H1 (cell line): ENCODE measurements at places on chromosomes 7 and 10. TPM values are rescaled to one million over a fixed set of nuclear protein-coding genes. Genes with fewer than 3 reads are reported as not detected.

DNA sequence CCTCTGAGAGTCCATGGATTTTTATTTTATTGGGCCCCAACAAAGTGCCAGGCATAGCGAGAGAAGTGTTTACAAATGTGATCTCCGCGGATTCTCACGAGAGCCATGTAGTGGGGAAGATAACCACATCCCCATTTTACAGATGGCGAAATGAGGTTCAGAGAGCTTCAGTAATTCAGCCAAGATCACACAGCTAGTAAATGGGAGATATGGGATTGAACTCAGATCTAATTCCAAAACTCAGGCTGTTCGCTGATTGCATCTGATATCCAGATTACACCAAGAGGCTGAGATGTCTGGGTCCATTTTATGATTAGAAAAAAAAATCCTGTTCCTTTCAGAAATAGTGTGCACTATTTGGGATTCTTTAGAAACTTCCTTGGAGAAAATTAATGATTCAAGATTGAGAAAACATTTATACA is 1.3 kb downstream of the FAS start:
- DNase-seq = no peak

DNA sequence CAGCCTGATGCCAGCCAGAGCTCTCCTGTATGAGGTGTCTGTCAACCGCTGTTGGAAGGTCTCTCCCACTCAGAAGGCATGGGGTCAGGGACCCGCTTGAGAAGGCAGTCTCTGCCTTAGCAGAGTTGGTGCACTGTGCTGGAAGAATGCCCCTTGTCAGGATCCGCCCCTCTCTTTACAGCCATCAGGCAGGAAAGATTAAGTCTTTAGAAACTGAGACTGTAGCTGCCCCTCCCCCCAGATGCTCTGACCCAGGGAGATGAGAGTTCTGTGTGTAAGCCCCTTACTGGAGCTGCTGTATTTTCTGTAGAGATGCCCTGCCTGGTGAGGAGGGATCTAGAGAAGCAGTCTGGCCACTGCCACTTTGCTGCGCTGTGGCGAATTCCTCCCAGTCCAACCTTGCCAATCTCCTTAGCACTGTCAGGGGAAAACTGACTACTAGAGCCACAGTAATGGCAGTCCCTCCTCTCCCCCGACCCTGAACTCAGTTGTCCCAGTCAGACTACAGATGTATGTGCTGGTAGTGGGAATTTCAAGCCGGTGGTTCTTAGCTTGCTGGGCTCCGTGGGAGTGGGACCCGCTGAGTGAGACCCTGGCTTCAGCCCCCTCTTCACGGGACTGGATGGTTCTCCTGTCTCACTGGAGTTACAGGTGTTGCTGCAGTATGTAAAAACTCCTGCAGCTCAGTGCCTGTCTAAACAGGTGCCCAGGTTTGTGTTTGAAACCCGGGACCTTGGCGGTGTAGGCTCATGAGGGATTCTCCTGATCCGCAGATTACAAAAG is 285.5 kb upstream of the ZWINT start:
- no peak for DNase-seq

DNA sequence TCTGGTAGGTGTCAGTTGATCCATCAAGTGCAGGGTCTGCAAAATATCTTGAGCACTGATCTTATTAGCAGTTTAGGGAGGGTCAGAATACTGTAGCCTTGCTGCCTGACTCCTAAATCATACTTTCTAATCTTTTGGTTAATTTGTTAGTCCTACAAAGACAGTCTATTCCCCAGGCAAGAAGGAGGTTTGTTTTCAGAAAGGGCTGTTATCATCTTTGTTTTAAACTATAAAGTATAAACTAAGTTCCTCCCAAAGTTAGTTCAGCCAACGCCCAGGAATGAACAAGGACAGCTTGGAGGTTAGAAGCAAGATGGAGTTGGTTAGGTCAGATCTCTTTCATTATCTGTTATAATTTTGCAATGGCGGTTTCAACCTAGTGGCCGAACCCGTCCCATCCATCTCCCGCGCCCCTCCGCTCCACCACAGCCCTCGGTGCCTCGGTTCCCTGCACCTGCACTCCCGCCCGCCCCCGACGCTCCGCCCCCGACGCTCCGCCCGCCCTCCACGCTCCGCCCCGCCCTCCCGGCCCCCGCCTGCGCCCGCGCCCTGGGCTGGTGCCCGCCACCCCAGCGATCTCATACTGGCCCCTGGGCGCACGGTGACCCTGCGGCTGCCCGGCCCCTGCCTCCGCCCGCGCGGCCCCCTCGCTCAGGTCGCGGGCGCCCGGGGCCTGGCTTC is at the start of gene ADCK2:
TSS of gene ADCK2 (plus strand) at position 564 of the 681 bp plus-strand sequence. CDS start 386 bp downstream, outside the sequence.
- DNase-seq = no peak

OR9A2 gene
- total RNA-seq = not detected in 2 replicates

CALHM2 gene
- 1.2 and 1.9 TPM in 2 replicates for total RNA-seq

THNSL1 gene
- total RNA-seq = 3.1 and 3.6 TPM in 2 replicates

LOXL4 gene
- total RNA-seq = 0.13 and 0.42 TPM in 2 replicates

GOLGA7B gene
- total RNA-seq = 0.04 TPM in 1 of 2 replicates, not detected in the other

DNA sequence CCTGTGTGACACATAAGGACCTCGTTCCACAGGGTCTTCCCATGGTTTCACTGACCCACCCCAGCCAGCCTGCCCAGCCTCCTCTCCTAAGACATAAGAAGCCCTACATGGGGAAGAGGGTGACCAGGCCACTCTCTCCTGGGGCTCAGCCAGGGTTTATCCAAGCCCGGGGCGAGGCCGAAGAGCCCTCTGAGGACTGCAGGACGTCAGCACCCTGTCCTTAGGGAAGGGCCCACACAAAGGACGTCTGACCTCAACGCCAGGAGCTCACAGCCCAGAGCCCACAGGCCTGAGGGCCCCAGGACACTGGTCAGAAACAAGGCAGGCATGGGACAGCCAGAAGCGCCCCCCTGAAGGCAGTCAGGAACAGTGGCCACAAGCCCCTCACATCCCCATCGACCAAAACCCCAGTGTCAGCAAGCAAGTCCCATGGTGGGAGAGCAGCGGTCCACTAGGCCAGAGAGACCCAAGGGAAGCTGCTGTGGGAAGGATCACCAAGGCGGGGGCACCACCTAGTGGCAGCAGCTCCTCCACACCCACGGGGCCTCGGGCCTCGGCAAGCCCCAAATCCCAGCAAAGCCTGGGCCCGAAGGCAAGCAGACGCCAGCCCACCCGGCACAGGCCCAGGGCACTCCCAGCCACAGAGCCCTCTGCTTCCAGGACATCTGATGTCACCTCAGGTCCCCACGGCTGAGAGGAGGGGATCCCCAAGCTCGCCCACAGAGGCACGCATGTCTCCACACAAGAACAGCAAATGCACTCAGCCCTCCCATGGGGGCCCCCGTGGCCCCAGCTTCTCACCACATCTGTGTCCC is 23.4 kb downstream of the MAD1L1 start:
- DNase-seq = peak; percentile 39

ANKRD30A gene
- total RNA-seq = not detected in 2 replicates

GRCh38 chr7:120941064-120941463 is 9.5 kb upstream of the ING3 start:
- no peak for DNase-seq

ZNF804B gene
- total RNA-seq = not detected in 2 replicates

CREB3L2 gene
- 48.3 and 51.9 TPM in 2 replicates for total RNA-seq

CPVL gene
- total RNA-seq = 39.5 and 40.0 TPM in 2 replicates

PNLIPRP3 gene
- total RNA-seq = not detected in 2 replicates

GRCh38 chr10:29710128-29710527 is 75.4 kb upstream of the SVIL start:
- no peak for DNase-seq

DNA sequence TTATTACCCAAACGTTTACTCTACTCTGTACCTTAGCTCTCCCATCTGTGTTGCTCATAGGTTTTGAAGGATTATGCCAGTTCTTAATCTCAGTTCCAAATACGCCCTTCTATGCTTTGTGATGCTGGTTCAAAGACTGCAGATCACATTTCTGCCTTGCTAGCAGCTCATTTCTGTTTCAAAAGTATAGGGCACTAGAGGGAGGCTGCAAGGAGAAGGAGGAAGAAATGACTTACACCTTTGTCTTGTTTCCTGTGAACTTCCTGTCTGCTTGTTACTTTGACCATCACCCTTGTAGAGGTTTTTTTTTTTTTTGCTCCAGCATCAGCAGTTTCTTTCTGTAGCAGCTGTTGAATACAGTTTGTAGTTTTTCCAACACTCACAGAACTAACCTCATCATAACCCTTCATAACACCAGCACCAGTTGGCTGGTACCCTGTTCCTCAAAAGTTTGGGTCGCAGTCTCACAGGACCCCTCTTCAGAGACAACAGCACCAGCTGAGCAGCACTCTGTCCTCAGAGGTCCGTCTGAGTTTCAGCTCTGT is 16.5 kb downstream of the SLK start:
- no peak for DNase-seq

GRCh38 chr10:127275272-127275671 is 78.9 kb upstream of the INSYN2A start:
- no peak for DNase-seq

DNA sequence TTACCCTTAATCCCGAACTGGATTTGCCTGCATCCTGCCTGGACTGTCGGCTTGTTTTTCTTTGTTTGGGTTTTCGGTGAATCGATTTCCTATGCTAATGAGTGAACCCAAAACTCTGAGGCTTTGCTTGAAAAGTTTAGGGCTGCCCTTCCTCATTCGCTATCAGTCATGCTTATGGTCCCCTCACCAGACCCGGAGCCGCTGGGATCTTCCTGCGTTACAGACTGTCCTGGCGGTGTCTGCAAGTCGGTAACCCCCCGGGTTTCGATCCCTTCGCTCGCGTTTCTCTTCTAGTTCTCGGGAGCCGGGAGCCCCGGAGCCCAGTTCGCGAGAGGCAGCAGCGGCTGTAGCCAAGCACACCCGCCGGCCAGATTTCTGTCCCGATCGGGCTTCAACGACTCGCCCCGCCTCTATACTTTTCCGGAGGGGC is 2.2 kb downstream of the EMX2 start:
- no peak for DNase-seq

DNA sequence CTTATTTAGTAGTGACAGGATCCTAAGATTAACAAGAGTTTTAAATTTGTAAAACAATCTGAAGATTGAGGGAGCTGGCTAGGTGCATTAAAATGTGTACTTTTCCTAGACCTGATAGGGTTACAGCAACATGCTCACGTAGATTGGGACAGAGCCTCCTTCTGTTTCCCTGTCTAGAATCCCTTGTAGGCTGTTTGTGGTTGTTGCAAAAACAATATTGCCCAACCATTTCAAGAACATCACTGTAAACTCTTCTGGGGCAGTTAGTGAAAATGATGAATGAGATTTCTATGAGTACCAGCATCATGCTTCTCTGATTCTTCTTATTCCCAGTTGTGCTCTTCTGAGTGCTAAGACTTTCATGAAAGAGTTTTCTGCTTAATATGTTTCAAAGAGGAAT is 14.7 kb upstream of the CPED1 start:
- no peak for DNase-seq

GRCh38 chr7:121352323-121352722 is 23.5 kb downstream of the WNT16 start:
- DNase-seq = no peak

- DNase-seq = no peak
Measured at GRCh38 chr7:116863936-116864500, 1.6 kb downstream of the CAPZA2 start.

- DNase-seq = no peak
Measured at GRCh38 chr7:108079276-108079647, 50.9 kb downstream of the LAMB4 start.

NUTM2B gene
- 0.17 and 0.44 TPM in 2 replicates for total RNA-seq

GRCh38 chr10:124524991-124525653 is 63.5 kb downstream of the LHPP start:
- DNase-seq = no peak

GRCh38 chr7:84250452-84250851 is 55.9 kb upstream of the SEMA3A start:
- DNase-seq = no peak

NRCAM gene
- 3.8 and 4.3 TPM in 2 replicates for total RNA-seq

DNA sequence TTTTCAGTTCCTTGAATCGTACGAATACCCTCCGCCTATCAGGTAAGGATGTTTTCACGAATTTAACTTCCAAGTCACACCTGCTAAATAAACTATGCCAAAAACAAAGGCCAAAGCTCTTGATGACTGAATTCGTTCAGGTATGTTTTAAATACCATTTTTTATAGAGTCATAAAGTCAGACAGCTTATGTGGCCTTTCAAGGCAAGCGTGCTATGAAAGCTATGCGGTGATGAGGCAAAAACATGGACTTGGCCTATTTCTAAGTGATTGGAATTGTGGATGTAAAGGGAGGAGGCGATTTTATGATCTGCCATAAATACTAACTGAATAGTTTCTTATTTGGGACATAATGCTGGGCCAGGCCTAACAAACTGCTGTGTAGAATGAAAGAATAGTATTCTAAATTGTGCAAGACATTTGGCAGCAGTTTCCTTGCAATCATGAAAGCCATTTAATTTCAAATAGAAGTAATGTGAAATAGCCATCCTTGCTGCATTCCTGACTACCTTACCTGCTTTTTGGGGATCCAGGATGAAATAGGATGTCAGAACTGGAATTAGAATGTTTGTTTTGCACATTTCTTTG is 14.0 kb downstream of the SLC39A12 start:
- DNase-seq = no peak

DNA sequence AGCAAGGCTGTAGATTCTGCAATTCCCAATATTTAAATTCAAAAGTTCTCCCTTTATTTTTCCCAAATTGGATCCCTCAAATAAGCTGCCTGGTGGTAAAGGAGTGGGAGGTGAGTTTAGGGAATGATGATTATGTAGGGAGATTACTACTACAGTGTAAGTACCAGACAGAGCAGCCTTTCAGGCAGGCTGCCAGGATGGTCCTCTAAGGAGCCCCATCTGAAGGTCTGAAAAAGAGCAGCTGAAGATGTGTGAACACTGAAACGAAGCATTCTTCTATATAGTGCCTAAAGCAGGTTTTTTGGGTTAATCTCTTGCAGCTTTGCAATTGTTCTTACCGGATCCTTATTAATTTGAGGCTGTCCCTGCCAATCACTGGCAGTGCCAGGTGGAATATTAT is 84.7 kb downstream of the CREB5 start:
- DNase-seq = no peak

GRCh38 chr10:98486421-98486820 is 39.7 kb upstream of the HPS1 start:
- DNase-seq = no peak

- DNase-seq = no peak
Measured at GRCh38 chr10:86155054-86155921, 211.3 kb downstream of the GRID1 start.

DNA sequence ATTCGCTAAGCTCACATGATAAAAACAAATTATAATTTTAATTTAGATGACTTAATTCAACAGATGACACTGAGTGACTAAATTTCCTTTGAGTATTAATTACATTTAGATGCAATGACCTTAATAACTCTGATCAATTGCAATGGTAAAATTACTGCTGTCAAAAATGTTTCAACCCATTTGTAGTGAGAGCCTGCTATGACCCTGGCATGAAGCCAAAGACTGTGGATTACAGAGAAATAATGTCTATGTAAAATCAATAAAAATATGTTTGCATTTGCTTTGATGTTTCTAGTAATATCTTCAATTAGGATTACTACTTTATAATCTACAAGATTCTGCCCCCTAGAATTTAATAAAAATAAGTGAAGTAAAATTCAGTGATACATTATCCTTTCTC is 15.6 kb downstream of the MKX start:
- no peak for DNase-seq
